ENCODE measurements at places on chromosomes 6 and 20.

DNA sequence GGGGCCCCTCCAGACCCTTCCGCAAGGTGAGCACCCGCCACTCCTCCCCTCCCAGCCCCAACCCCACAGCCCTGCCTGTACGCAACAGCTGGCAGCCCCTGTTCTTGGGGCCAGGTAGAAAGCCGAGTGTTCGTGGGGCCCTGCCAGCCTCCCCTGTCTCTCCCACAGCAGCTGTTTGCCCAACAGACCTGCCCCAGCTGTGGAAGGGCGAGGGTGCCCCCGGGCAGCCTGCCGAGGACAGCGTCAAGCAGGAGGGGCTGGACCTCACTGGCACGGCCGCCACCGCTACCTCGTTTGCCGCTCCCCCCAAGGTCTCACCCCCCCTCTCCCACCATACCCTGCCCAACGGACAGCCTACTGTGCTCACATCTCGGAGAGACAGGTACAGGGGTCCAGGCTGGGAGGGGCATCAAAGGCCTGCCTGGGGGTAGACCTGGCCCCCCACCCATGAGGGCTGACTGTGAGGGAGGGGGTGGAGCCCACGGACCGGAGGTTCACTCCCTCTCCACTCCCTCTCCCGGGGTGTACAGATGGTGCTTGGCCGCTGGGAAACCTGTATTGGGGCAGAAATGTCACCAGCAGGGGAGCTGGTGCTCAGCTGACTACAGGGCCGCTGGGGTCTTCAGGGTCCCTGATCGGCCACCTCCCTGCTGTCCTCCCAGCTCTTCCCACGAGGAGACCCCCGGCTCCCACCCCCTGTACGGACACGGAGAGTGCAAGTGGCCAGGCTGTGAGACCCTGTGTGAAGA is 41.1 kb downstream of the FOXP4 start:
- no peak for DNase-seq

GRCh38 chr6:84536885-84537638 is 227.3 kb downstream of the TBX18 start:
- DNase-seq, result no peak

DNA sequence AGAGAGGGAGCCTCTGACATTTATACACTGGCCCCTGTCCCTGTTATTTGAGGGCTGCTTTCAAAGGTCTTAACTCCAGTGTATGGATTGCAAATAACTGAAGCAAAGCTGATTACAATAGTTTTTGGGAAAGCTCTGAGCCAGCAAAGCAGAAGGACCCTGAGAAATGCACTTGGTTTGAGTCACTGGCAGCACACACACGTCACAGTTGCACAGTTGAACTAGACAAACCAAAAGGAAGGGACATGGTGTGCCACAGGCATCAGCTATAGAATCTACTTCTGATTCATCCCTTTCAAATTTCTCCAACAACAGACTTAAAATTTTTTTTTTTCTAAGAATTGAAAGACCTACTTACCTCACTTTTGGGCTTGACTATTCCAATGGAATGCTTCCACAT is 56.4 kb downstream of the SNRNP48 start:
- no peak for DNase-seq

DNA sequence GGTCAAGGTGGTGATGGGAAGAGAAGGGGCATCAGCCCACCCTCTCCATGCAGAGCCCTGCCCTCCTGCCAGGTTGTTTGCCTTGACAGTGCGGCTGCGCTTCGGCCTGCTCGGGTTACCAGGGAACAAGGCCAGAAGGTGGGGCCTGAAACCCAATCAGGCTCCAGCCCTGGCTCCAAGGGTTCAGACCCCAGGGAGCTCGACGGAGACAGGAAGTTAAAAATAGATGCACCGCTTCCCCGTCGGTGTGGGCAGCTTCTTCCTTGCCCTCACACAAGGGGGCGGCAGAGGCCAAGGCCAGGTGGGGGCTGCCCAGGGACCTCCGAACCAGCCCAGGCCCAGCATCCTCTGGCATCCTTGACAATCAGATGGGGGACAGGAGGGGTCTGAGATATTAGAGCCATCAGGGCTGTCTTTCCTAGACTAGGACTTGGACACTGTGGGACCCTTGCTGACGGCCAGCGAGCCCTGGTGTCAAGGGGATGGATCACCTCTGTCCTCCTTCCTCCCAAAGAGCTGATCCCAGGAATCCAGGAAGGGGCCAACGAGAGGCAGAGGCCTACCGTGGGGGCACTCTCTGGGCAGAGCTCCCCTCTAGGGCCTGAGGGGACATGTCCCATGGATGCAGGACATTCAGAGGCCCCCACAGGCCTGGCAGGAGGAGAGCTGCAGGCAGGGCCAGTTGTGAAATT is 65.2 kb downstream of the RIPOR3 start:
- DNase-seq, result no peak

- no peak for DNase-seq
These were observed 62.7 kb downstream of the DZANK1 start for GRCh38 chr20:18404172-18404571.

DNA sequence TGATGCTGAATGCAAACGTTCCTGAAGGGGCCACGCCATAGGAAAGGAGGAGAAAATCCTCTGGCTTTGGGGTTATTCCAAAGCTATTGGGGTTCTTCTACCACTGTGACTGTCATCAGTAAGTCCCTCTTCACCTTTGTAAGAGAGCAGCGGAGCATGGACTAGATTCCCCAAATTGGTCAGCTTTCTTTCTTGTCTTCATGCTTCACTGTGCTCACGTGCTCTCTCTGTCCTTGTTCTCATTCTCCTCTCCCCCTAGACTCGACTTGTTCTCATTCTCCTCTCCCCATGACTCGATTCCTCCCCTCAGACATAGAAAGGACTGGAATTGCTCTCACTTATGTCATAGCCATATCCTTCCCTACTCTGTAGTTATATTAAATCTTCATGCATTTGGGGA is 54.8 kb upstream of the ADGRG6 start:
- no peak for DNase-seq

DNA sequence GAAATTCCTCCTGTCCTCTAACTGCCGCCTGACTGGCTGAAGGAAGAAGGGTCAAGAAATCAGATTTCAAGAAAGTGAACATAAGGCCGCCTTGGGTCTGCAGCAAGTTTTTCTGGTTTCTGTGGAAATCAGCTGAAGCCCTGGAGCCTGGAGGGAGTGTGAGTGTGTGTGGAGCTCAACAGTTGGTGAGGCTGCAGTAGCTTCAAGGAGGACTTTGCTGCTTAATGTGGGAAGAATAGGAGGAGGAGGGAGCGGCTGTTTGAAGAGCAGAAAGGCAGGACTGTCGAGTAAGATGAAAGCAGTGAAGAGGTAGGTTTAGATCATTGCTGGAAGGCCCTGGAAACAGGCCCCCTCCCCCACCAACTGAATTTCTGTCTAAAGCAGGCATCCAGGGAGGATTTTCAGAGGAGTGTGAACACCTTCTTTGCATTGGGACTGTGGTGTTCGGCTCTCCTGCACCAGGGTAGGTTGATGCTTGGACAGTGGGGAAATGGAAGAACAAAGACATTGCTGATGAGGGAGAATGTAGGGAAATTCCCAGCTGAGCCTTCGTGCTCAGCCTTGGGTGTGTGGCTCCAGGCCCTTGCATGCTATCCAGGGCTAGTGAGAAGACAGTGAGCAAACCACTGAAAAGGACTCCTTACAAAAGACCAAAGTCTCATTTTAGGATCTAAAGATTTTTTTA is 79.5 kb upstream of the VSTM2L start:
- DNase-seq, result no peak

DNA sequence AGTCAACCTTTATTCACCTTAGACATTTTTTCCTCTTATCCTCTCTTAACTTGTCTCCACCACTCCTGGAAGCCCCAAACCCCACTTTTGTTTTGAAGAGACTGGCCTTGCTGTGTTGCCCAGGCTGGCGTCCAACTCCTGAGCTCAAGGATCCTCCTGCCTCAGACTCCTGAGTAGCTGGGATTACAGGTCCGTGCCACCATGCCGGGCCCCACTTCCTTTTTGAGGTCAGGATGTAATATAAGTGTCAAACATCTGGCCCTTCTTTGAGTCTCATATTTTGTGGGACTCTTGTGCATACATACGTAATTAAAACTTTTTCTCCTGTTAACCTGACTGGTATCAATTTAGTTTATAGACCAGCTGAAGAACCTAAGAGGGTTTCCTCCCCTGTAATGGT is 1.4 kb upstream of the CDK19 start:
- peak; percentile 45 for DNase-seq

GRCh38 chr6:92681401-92681800 is 738.0 kb downstream of the EPHA7 start:
- DNase-seq, result no peak

DNA sequence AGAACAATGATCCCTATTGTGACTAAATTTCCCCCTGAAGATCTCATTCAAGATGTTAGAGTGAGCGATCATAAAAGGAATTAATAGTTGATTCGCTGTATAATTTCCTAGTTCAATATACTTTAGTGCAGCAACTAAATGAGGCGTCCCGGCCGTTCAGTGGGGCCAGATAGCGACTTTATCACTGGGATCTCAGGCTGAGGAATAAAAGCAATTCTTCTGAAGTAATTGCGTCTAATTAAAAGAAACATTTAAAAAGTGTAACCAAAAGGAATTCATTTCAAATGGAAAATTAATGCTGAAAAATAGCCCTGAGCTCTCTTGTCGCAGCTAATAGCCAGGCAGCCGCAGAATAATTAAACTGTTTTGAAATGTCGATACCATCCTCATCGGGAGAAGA is 82.2 kb upstream of the TOP1 start:
- DNase-seq, result no peak

- DNase-seq, result no peak
These were observed 3.5 kb upstream of the UBE2V1 start for GRCh38 chr20:50116368-50116999.

GRCh38 chr6:106591111-106591825 is 38.0 kb downstream of the RTN4IP1 start:
- DNase-seq, result no peak

GRCh38 chr6:105992315-105992961 is 93.7 kb upstream of the PRDM1 start:
- DNase-seq, result peak; percentile 95

DNA sequence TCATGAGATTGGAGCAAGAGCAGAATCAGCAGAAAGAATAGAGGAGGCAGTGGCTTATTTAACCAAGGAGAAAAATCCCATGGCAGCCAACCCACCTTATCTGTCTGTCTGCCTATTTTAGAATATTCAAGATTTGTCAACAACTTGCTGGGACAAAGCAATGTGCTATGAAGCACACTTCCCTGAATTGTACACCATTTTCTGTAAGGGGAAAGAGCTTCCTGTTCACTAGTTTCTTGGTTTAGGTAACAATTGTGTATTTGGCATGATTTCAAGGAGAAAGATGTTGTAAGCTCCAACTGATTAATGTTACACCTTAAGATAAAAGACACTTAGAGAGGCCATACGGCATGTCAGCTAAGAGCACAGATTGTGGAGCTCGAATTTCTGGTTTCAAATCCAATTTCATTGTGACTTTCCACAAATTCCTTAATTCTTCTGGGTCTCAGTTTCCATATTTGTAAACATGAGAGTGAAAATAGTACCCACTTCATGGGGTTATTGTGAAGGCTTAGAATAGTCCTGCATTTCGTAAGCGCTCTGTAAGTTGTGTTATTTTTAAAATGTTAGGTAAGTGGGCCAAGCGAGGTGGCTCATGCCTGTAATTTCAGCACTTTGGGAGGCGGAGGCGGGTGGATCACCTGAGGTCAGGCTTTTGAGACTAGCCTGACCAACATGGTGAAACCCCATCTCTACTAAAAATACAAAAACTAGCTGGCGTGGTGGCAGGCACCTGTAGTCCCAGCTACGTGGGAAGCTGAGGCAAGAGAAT is 4.8 kb upstream of the MUC22 start:
- DNase-seq, result peak; percentile 47

DNA sequence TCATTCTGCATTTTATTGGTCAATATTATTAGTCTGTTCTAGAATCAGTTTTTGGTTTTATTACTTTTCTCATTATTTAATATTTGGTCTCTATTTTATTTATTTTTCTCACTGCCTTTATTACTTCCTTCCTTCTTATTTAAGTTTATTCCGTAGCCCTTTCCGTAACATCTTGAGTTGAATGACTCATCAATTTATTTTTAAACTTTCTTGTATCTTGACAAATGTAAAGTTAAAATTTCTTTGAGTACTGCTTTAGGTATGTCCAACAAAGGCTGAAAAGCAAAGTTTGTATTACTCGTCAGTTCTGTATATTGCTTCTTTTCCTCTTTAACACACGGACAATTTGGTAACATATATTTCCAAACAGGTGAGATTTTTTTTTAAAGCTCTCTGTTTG is 192.0 kb downstream of the CD109 start:
- no peak for DNase-seq

DNA sequence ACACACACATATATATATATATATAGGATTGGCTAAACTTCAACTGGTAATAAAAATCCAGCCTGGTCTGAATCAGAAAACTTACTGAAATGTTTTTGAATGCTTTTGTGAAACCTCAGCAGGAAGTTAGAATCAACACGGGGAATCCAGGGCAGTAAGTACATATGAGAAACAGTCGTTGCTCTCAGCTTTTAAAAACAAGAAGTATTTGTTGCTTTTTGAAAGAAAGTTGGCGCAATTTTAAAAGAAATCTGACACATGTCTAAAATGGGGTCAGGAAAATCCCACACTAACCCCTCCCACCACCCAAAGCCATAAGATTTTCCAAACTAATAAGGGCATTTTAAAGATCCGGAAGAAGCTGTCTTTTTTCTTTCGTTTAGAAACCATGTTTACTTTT is 11.5 kb upstream of the CCDC170 start:
- DNase-seq, result no peak

- no peak for DNase-seq
These were observed 168.4 kb upstream of the AHI1 start for GRCh38 chr6:135665935-135666334.

GRCh38 chr6:7893342-7893741 is 17.2 kb downstream of the TXNDC5 start:
- DNase-seq, result no peak

- no peak for DNase-seq
These were observed 6.0 kb upstream of the PRDM1 start for GRCh38 chr6:106079961-106080762.

DNA sequence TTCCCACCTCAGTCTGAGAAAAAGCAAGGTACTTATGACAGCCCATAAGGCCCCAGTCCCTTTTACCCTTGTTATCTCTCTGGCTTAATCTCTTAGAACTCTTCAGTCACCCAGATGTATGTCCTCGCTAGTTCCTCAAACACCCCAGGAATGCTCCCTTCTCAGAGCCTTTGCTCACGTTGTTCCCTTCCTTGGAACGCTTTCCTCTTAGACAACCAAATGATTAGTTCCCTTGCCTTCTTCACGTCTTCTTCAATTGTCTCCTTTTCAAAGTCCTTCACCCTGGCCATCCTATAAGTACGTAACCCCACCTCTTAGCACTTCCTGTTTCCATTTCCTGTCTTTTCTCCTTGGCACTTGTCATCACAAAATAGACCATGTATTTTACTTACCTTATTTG is 1.1 kb upstream of the APOBEC2 start:
- no peak for DNase-seq

- no peak for DNase-seq
These were observed 98.3 kb downstream of the TIAM2 start for GRCh38 chr6:155093430-155093829.
